Kidney (tissue), 22 donors: ENCODE measurements at places on chromosomes 13 and 19.

DNA sequence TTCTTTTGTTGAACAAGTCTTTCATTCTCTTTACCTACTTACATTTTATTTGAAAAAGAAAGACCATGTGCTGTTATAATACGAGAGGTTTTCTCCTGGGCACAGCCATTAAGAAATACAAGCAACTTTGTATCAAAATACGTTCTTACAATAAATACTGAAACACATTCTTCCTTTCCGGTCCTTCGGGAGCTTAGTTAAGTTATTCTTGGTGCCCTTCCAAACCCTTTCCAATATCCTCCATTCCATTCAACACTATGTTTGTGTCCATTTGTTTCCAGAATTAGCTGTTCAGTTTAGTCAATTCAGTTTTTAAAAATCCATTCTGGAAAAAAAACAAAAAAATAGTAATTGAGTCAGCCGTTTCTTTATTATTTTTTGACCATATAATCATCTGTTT lies 746.8 kb upstream of the SLC10A2 start:
- DNase-seq, result peak; percentile 16

DNA sequence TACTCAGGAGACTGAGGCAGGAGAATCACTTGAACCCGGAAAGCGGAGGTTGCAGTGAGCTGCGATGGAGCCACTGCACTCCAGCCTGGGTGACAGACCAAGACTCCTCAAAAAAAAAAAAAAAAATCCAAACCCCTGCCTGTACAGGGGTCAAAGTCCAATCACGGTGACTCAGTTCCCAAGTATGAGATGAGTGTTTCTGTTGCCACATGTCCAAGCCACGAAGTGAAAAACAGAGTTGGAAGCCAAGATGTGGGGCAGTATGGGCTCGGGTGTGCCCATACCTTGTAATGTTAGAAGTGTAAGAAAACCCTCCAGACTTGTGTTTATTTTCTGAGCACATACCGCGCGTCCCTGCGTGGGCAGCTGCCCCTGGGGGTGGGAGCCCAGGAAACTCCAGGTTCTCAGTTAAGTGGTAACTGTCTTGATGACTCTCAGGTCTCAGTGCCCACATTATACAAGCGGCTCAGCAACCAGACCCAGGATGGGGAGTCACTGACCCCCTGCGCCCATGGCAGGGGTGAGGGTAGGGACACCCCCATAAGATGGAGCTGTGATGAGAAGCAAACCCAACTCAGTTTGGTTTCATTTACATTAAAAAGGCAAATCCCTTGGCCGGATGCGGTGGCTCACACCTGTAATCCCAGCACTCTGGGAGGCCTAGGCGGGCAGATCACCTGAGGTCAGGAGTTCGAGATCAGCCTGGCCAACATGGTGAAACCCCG lies 1.2 kb upstream of the GPX4 start:
- DNase-seq, result peak; percentile 40

- DNase-seq, result peak; percentile 96
These were observed 43.3 kb downstream of the RFX2 start for GRCh38 chr19:6066661-6067646.

- peak; percentile 52 for DNase-seq
These were observed 132.7 kb upstream of the KL start for GRCh38 chr13:32883474-32883873.

GRCh38 chr13:65912516-65912915 lies 1317.6 kb downstream of the PCDH9 start:
- DNase-seq, result no peak

- no peak for DNase-seq
These were observed 5.9 kb downstream of the DMKN start for GRCh38 chr19:35507561-35507960.

DNA sequence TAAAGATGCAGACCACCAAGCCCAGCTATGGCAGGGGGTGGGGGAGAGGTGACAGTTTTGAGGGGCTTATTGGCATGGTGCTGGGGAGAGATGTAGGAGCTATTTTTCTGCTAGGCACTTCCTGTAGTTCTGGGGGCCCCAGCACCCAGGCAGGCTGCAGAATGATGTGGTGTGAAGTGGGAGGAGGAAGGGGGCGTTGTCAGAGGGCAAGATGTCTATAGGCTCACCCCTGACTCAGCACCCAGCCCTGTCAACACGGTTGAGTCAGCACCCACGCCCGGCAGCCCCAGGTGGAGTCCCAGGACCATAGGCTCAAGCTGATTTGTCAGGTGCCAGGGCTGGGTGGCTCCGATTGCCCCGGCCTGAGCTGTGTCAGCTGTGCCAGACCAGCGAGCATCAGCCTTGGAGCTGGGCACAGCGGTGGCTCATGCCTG lies 5.8 kb downstream of the KLF2 start:
- no peak for DNase-seq

DNA sequence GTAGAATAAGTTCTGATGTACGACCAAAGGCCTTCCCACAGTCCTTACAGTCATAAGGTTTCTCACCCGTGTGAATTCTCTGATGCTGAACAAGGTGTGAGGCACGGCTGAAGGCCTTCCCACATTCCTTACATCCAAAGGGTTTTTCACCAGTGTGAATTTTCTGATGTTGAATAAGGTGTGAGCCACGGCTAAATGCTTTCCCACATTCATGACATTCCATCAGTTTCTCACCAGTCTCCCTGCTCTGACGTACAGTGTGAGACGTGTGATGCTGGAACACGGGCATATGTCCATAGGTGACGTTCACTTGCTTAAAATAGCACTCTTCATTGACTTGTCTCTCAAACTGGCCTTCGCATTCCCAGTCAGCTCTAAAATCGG lies 31.0 kb upstream of the COX7A1 start:
- DNase-seq, result no peak

GRCh38 chr19:11382898-11383705 lies 1.0 kb downstream of the EPOR start:
- DNase-seq, result peak; percentile 81

DNA sequence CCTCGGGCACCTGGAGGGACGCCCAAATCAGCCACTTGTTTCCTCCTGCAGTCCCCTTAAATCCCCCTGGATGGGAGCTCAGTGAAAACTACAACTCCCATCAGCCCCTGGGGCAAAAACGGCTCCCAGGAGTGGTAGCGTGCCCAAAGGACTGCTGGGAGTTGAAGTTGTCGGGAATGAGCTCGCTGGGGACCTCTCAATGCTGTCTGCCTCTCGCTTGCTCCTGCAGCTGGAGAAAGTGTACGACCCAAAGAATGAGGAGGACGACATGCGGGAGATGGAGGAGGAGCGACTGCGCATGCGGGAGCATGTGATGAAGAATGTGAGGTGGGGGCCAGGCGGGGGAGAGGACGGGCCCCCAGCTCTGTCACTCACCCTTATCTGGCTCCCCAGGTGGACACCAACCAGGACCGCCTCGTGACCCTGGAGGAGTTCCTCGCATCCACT lies 14.7 kb upstream of the DHDH start:
- peak; percentile 39 for DNase-seq

DNA sequence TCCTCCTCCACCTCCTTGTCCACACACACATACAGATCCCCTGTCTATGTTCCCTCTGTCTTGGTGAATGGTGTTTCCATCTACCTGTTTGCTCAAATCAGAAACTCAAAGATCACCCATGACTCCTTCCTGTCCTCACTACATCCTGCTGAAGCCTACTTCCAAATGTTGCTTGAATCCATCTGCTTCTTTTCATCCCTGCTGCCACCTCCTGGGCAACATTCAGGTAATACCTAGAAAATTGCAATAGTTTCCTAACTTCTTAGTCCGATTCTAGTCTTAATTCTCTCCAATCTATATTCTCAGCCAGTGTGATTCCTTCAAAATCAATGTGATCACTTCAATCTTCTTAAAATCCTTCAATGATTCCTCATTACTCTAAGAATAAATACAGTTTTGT lies 155.5 kb upstream of the STARD13 start:
- peak; percentile 25 for DNase-seq
